ENCODE measurements at places on chromosomes 12 and 14.

- DNase-seq, result no peak
Observed at GRCh38 chr14:69358233-69358963, 39.7 kb downstream of the ERH start.

DNA sequence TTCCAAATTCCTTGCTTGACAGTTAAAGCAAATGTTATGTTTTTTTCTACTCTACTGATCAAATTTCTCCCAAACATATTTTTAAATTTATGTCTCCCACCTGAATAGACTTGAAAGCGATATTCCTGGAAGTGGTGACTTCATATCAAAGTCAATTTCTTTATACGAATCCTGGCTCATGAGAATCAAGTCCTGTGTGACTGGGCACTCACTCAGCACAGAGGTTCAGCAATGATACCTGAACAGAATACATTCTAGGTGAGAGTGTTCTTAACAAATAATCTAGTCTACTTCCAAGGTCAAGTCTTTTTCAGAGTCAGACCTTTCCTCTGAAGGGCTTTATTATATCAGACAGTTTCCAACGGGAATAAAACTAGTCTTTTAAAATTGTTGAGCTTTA is 1070.6 kb downstream of the TRHDE start:
- no peak for DNase-seq

DNA sequence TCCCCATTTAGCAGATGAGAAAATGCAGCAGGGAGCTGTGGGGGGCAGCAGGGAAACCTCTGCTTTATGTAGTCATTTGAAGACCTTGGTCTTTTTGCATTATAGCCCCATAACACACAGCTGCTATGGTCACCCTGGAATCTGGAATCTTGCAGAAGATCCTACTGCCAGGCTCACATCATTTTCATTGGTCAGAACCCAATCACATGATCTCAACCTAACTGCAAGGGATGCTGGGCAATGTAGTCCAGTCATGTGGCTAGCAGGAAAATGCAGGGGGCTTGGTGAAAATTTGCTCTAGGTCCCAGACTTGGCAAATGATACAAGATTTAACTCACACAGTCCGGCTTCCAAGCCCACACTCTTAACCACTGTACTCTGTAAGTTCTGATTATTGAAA is 1028.7 kb downstream of the AACS start:
- no peak for DNase-seq

GRCh38 chr14:70842851-70843462 is 33.6 kb upstream of the MAP3K9 start:
- no peak for DNase-seq
